Natural killer cell (primary cell): ENCODE measurements at places on chromosomes 4 and X.

DNA sequence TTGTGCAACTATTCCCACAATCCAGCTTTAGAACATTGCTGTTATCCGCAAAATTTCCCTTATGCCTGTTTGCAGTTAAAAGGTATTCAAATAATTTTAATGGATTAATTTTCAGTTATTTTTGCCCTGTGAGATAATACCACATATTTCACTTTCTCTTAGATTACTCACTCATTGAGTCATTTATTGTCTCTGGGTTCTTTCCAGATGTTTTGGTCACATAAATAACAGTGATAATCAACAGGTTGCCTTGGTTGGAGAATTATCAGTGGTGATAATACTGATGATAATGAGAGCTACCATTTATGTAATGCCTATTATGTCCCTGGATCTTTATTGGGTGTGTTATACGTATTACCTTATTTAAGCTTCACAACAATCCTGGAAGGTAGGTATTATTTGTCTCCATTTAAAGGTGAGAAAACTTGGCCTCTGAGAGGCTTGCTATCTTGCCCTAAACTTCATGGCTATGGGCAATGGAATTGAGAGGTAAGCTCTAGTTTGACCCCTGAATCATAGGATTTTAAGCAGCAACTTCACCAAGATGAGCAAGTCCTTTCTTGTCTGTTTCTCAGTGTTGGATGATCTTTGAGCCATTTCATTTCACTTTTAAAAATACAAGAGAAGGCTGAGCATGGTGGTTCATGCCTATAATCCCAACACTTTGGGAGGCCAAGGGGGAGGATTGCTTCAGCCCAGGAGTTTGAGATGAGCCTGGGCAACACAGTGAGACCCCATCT lies 87.4 kb downstream of the KIT start:
- DNase-seq: no peak

GRCh38 chr4:82398263-82398662 lies 24.5 kb upstream of the HNRNPD start:
- DNase-seq: no peak

DNA sequence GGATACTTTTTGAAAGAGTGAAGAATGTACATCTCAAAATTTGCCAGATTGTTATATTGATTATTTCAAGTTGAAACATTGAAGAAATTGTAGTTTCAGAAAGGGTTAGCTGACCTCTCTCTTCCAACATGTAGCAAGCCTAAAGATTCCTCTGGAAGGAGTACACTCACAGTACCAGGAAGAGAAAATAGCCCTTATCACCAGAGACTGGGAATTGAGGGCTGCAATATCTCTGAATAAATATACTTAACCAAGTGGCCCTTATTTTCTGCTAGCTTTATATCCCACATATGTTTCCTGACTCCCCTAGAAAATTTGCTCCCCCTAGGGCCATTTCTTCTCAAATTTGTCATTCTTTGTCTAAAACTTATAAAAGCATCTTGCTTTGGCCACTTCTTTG lies 332.2 kb downstream of the GASK1B start:
- no peak for DNase-seq

DNA sequence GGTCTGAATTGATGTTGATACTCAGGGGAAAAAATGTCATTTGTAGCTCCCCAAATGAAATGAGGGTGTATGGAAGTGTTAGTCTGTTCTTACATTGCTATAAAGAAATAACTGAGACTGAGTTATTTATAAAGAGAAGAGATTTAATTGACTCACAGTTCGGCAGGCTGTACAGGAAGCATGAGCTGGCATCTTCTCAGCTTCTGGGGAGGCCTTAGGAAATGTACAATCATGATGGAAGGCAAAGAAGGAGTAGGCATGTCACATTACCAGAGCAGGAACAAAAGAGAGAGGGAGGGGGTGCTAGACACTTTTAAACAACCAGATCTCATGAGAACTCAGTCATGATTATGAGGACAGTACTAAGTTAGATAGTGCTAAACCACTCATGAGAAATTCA lies 1199.9 kb upstream of the DIAPH2 start:
- DNase-seq: no peak

DNA sequence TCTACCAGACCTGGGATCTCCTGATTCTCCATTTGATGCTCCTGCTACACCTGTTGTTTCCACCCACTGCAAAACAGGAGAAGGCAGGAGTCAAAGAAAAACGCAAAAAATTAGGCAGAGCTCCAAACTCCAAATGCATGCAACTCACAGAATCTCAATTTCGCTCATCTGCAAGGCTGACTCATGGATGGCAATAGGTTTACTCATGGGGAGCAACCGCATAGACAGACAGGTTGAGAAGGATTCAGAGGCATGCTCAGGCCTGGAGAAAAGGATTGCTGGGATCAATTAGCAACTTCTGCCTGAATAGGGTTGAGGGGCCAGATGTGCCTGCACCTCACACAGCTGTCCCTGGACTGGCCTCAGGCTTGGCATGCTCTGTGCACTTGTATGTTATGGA lies 231.0 kb downstream of the LDB2 start:
- DNase-seq: no peak

DNA sequence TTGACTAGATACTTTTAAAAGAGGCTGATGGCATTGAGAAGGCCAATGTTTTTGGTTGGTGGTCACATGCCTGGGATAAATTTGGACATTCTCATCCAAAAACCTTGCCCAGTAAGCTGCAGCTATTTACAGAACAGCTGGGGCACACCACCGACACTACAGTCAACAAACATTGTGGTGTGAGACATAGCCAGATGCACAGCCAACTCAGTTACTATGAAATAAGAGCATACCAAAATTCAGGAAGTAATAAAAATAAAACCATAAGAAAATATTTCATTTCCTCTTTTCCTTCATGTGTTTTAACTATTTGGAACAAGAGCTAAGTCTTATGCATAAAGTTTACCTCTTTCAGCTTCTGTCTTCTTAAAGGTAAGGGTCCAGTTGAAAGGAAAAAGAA lies 8.8 kb downstream of the PPM1K start:
- no peak for DNase-seq

GRCh38 chrX:148271263-148271662 lies 229.2 kb upstream of the AFF2 start:
- DNase-seq: no peak

DNA sequence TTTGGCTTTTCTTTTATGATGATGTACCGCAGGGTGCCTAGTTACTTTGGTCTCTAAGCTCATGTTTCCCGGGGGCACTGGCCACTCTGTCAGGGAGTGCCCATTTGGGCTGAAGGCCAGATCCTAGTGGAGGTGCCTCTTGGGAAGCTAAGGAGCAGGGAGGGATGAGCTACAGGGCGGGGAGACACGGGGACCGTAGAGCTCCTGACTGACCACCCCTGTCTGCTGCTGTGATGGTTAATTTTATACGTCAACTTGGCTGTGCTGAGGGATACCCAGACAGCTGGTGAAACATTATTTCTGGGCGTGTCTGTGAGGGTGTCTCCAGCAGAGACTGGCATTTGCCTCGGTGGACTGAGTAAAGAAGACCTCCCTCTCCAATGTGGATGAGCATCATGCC lies 24.9 kb upstream of the CLDN24 start:
- DNase-seq: no peak

- DNase-seq: peak; percentile 80
These were observed at the start of gene EFHC2 for GRCh38 chrX:44343412-44344141. TSS of gene EFHC2 (minus strand) at chrX:44343672. CDS start at chrX:44343588, 84 bp downstream.

- DNase-seq: no peak
These were observed 97.0 kb downstream of the AGTR2 start for GRCh38 chrX:116267511-116268040.

DNA sequence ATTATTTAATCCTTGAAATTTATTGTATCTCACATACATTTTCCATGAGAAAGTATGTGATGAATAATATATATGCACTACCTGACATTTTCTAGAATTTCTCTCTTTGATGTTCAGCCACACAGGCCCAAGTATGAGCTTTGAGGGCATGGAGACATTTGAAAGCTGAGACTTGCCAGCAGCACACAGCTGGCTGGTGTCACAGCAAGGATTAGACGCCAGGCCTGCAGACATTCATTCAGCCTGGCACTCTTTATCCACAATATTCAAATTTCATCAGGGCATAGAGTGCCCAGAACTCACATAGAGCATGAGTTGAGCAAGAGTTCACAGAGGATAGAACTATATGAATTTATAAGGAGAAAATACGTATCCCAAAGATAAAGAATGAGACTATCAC lies 74.0 kb downstream of the GRIA2 start:
- DNase-seq: no peak

DNA sequence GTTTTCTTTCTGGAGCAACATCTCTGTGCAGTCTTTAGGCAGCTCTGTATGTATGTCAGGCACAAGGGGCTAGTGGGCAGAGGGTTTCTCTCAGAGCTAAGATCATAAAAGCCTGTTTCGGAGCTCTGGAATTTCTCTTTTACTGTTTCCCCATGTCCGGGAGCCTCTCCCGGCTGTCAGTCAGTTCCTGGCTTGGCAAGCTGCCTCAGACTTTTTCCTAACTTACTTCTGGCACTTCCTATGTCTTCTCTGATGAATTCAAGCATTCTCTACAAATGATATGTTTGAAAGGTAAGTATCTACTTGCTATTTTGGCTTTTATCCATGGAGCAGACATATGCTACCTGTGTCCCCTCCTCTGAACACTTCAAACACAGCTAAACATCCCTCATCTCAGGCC lies 129.3 kb upstream of the PGRMC2 start:
- no peak for DNase-seq

DNA sequence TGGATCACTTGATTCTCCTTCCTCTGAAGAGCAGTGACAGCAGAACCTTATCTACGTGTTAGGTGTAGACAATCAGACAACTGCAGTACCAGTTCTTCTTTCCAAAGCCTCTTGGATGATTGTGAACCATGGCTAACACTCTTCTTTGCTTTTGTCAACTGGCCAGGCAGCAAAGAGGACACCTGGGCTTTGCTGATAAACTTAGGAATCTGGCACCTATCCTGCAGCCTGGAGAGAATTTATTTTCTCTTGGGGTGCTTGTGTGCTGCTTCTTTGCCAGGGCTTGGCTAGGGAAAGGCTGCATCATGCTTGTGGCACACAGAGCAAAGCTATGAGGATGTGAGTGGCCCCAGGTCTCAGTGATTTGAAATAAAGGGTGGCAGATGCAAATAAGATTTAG lies 77.4 kb downstream of the ANAPC4 start:
- no peak for DNase-seq

- peak; percentile 66 for DNase-seq
These were observed 141.4 kb downstream of the PPP3CA start for GRCh38 chr4:101205916-101206315.

DNA sequence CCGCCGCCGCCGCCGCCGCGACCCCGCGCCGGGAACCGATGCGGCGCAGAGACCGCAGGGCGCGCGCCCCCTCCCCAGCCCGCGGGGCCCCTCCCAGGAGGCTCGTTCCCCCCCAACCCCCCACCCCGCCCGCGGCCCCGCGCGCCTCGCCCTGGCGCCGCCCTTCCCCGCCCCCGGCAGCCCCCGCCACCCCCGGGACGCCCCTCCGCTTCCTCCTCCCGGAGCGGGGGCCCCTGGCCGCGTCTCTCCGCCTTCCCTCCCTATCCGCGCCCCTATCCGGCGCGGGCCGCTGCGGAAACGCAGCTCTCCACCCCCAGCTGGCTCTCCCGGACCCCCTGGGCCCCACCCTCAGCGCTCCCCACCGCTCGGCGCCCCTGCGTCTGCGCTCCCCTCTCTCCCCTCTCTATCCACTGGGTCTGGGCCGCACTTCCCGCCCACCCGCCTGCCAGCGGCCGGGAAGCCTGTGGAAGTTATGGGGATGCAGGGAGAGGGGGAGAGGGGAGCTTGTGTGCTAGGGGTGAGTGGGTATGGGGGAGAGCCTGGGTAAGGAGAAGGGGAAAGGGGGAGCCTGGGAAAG lies at the start of gene TMEM271:
Gene TMEM271, minus strand, starts transcription at position 51 of the 577 bp plus-strand sequence. CDS start 233 bp downstream, outside the sequence.
- no peak for DNase-seq

GRCh38 chrX:132505116-132505515 lies 16.3 kb upstream of the MBNL3 start:
- no peak for DNase-seq

DNA sequence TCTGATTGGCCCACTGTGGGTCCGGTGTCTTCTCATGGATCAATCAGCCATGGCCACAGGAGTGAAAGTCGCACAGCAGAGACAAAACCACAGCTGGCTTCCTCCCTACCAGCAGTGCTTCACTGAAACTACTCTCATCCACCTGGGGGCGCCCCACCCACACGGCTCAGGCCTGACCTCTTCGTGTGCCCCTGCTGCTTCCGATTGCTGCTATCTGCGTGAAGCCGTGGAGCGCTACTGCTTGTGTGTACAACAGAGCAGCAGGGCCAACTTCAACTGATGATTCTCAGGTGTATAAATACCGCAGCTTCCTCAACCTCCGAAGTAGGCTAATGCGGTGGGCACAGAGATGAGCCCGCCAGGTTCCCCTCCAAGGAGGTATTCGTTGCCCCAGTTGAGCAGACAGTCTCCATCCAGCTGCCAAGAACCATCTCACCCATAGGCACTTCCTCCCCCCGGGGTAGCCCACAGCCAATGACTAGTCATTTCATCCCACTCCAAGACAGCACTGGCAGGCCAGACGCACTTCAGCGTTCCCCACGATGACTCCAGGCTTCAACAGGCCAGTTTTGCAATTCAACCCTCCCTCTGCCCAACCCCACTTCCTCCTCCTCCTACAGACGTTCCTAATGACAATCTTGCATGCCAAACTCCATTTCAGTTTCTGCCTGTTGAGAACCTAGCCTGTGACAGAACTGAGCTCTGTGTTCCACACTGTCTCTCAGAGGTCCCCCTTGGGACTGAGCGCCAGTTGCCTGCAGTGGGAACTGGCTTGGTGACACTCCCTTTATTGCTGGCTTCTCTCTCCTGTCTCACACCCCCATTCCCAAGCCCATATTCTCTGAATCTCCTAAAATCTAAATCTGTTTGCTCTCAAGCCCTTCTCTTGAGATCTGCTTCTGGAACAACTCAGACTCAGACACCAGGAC lies 41.3 kb upstream of the ATP6AP2 start:
- DNase-seq: peak; percentile 81

- no peak for DNase-seq
These were observed 15.3 kb upstream of the TASL start for GRCh38 chrX:30592831-30593230.

DNA sequence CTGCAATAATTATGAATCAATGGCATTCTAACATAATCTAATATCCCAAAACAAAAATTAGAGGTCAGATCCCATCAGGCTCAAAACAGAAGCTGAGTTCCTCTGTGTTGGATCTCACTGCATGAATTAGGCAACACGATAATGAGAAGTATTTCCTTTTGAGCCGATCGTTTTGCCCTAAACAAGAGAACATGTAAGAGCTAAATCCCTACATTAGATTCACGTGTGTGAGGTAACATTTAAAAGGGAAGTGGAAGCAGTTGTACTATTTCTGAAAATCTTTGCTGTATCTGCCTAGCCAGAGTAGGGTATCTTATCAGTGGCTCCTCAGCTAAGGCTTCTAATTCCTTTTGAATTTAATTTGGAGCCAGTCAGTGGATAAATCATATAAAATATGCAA lies 115.6 kb downstream of the C4orf51 start:
- no peak for DNase-seq

- no peak for DNase-seq
These were observed 41.3 kb upstream of the CEP135 start for GRCh38 chr4:55907469-55907868.

GRCh38 chrX:75546724-75547511 lies 24.1 kb upstream of the ZDHHC15 start:
- DNase-seq: no peak

- no peak for DNase-seq
These were observed 134.0 kb downstream of the ARHGAP10 start for GRCh38 chr4:147865926-147866325.

GRCh38 chrX:93259029-93259428 lies 414.3 kb downstream of the NAP1L3 start:
- DNase-seq: no peak
